ENCODE measurements at places on chromosomes 5 and 9.

- DNase-seq: no peak
Measured at GRCh38 chr5:14003936-14004335, 59.4 kb upstream of the DNAH5 start.

DNA sequence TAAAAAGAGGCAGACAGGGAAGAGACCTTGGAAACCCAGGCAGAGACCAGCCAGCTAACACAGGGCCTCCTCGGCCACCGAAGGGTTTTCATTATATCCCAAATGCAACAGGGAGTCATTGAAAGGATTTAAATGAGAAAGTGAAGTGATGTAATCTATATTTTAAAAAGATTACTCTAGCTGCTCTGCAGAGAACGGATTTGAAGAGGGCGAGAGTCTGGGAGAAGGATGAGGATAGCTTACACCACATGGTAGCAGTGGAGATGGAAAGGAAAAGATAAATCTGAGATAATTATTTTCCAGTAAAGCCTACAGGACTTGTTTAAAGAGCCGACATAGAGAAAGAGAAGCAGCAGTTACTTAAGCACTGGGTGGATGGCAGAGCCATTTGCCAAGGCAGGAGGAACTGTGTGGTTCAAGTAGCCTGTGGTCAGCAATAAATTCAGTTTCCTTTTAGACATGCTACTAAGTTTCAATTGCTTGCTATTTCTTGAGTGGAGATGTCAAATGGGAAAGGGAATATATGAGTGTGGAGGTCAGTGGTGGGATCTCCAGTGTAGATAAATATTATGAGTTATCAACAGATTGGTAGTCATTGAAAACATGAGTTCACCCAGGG, 9.3 kb downstream of the FBN2 start:
- DNase-seq: no peak

DNA sequence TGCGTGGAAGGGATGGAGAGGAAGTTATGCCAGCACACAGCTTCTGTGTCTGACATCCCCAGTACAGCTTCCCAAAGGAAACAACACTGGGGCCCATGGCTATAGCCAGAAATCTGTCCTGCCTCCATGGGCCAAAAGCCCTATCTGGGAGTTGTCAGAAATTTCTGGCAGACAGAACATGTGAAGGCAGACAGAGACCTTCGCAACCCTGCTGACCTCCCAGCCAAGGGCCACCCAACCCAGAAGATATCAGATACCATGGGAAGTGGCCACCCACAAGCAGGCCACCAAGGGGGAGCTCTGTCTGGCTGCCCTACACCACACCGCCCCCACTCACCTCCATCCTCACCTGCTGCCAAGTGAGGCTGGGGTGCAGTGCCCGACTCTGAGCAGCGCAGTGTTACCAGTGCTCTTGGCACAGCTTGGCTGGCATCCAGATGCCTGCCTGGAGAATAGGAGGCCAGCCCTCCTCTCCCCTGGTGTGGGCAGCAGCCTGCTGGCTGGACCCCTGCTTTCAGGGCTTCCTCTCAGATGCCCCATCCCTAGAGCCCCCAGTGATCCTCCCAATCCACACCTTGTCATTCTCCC, 61.6 kb upstream of the NEURL1B start:
- no peak for DNase-seq

- DNase-seq: no peak
Measured at GRCh38 chr9:137286975-137287383, 9.5 kb downstream of the TOR4A start.

DNA sequence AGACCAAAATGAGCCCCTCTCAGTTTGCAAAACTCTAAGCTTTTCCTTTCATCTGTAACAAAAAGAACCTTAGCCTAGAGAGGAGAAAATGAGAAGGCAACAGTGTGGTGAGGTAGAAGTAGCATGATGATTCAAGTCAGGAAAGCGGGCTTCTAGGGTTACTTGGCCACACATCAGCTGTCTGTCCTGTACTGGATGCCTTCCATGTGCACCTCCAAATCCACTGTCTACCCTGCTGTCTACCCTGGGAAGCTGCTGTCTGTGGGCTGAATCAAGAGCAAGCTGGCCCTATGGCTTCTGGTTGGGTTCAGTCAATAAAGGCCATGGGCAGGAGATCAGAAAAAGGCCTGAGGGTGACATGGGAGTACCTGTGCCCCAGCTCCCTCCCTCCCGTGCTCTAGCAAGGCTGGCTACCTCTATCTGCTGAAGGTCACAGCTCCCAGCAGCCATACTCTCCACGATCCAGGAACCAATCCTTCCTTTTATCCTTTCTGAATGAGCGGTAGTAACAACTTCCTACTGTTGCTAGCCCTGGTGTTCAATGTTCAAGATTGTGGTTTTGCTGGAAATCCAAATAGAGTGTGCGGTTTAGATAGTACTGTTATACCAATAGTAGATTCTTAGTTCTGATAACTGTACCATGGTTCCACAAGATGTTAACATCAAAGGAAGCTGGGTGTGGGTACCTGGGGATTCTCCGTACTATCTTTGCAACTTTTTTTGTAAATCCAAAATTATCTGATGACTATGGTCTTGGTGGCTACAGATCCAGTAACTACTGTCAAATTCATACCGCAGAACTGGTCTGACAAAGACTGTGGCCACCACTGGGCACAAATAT, 191.0 kb downstream of the ESM1 start:
- no peak for DNase-seq

DNA sequence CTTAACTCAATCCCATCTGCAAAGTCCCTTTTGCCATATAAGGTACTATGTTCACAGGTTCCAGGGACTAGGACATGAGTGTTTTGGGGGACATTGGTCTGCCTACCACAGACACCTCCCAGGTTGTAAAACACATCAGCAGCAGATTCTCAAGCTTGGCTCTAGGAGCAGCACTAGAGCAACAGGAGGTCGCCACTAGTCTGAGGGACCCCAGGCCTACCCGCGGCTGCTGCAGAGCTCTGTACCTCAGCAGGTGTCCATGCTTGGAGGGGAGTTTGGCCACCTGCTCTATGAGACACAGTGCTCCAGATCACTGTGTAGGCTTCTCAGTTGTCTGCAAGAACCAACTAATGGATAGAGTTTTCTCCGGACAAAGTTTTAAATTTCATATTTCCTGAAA, 262.2 kb upstream of the ARRDC3 start:
- DNase-seq: no peak

DNA sequence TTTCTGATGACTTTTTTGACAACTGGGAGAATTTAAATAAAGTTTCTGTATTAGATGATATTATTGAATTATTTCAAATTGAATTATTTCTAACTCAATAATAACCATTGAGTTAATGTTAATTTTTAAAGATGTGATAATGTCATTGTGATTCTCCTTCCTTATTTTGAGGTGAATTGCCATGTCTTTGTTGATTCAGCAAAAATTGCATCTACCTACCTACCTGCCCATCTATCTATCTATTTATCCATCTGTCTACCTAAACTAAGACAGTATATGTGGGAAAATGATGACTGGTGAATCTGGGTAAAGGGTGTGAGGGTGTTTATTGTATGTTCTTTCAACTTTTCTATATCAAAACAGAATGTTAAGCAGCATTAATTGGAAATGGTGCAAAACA, 75.0 kb downstream of the G3BP1 start:
- DNase-seq: no peak

- no peak for DNase-seq
Measured at GRCh38 chr9:76431601-76432000, 27.4 kb upstream of the GCNT1 start.
